Kidney (tissue), 22 donors: ENCODE measurements at places on chromosomes 5 and 9. TPM values are rescaled to one million over a fixed set of nuclear protein-coding genes. Genes with fewer than 3 reads are reported as not detected.

- no peaks in the 10 kb centered on the region for H3K36me3 ChIP-seq
- no peak overlapping the region for H3K4me3 ChIP-seq
- no peak for DNase-seq
- no peak overlapping the region for H3K27ac ChIP-seq
These were observed 57.0 kb upstream of the ACOT12 start for GRCh38 chr5:81450940-81451339.

The TEX48 gene
- total RNA-seq: not detected

DNA sequence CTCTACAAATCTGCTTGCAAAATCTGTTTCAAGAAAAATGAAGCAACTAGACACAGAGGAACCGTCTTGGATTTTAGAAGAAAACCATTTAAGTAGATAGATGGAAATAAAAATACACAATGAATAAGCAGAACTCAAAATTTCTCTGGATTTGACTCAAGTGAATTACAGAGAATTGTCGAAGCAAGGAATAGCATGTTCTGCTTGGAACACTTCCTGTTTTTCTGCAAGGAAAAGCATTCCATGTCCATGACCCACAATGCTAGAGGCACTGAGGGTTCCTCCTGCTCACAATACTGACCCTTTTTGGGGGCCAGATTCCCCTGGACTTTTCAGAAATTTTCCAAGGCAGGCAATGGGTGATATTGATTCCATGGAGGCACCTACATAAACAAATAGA lies 29.8 kb downstream of the PRUNE2 start:
- H3K27me3 ChIP-seq: no peaks in the 10 kb centered on the region
- H3K4me3 ChIP-seq: no peak overlapping the region
- no peaks in the 10 kb centered on the region for H3K4me1 ChIP-seq
- no peak for DNase-seq
- H3K27ac ChIP-seq: no peak overlapping the region
- H3K36me3 ChIP-seq: no peaks in the 10 kb centered on the region

DNA sequence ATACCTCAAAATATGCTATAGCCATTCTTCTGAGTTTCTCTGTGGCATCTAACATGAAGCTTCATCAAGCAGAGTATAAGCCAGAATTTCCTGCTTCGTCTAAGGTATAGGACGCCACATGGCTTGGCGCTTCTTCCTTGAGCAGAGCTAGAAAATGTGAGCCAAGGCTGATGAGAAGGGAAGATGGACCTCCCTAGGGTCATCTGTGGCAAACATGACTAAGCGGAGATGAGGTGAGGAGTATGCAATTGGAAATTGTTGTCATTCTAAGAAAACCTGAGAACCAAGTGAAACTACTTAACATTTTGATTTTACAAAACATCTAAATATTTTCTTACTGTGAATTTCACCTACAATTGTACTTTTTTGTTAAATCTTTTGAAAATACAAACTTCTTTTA lies 466.5 kb downstream of the PSAT1 start:
- no peak for DNase-seq

- peak; percentile 72 for DNase-seq
- peaks cover 14% of the 10 kb centered on the region for H3K27me3 ChIP-seq
- H3K4me1 ChIP-seq: peaks cover 35% of the 10 kb centered on the region
These were observed 3.9 kb downstream of the STC2 start for GRCh38 chr5:173324115-173325001.

DNA sequence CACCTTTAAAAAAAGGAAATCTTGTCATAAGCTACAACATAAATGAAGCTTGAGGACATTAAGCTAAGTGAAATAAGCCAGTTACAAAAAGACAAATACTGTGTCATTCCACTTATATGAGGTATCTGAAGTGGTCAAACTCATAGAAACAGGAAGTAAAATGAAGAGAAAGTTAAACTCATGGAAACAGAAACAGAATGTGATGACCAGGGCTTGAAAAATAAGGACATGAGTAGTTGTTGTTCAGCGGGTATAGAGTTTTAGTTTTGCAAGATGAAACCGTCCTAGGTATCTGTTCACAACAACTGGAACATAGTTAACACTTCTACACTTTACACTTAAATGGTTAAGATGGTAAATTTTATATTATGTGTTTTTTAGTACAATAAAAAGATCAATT lies 47.8 kb upstream of the SLC1A3 start:
- no peak for DNase-seq
- no peaks in the 10 kb centered on the region for H3K36me3 ChIP-seq
- no peak overlapping the region for H3K4me3 ChIP-seq
- H3K4me1 ChIP-seq: no peaks in the 10 kb centered on the region
- H3K27me3 ChIP-seq: no peaks in the 10 kb centered on the region
- no peak overlapping the region for H3K27ac ChIP-seq

- no peak overlapping the region for H3K4me3 ChIP-seq
- no peaks in the 10 kb centered on the region for H3K4me1 ChIP-seq
- peaks cover 12% of the 10 kb centered on the region for H3K36me3 ChIP-seq
- no peak for DNase-seq
- H3K27ac ChIP-seq: no peak overlapping the region
These were observed 11.2 kb downstream of the HMGCR start for GRCh38 chr5:75348241-75348640.

The TGFBI gene
- 78.5 TPM for total RNA-seq

DNA sequence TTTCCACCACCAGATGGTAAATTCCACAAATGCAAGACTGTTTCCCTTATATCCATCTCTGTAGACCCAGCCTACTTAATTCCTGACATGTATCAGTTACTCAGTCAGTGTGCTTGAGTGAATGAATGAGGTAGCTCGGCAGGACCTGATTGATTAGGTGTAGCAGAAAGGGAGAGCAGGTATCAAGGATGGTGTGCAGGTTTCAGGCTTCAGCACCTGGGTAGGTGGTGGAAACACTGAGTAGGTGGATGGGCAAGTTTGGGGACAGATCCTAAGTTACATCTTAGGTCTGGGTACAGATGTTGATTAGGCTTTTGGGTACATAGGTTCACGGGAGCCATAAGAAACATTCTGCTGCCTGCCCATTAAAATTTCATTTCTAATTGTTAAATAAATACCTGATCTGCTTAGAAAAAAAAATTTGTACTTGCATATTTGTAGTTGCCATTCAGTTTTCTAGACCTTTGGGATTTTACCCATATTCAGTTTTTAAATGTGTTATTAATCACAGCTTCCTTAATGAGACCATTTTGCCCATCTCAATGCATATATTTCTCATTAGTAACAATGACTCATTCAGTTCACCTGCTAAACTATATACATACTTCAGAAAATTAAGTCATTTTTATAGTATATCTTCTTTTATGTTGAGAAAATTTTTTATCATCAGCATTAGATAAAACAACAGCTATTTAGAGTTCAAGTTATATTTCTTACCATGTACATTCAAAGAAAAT lies 111.8 kb downstream of the INIP start:
- H3K4me3 ChIP-seq: no peak overlapping the region
- DNase-seq: no peak
- no peaks in the 10 kb centered on the region for H3K36me3 ChIP-seq
- H3K4me1 ChIP-seq: no peaks in the 10 kb centered on the region

- H3K4me1 ChIP-seq: no peaks in the 10 kb centered on the region
- no peak overlapping the region for H3K27ac ChIP-seq
- H3K36me3 ChIP-seq: no peaks in the 10 kb centered on the region
- H3K4me3 ChIP-seq: no peak overlapping the region
These were observed 318.1 kb upstream of the DAB2 start for GRCh38 chr5:39742916-39743315.

The FST gene
- 2.7 TPM for total RNA-seq

GRCh38 chr9:135848341-135849047 lies 58.9 kb downstream of the CAMSAP1 start:
- H3K4me3 ChIP-seq: no peak overlapping the region
- no peak overlapping the region for H3K27ac ChIP-seq
- no peaks in the 10 kb centered on the region for H3K4me1 ChIP-seq
- DNase-seq: no peak
- no peaks in the 10 kb centered on the region for H3K27me3 ChIP-seq
- H3K36me3 ChIP-seq: no peaks in the 10 kb centered on the region

The MLANA gene
- total RNA-seq: not detected

DNA sequence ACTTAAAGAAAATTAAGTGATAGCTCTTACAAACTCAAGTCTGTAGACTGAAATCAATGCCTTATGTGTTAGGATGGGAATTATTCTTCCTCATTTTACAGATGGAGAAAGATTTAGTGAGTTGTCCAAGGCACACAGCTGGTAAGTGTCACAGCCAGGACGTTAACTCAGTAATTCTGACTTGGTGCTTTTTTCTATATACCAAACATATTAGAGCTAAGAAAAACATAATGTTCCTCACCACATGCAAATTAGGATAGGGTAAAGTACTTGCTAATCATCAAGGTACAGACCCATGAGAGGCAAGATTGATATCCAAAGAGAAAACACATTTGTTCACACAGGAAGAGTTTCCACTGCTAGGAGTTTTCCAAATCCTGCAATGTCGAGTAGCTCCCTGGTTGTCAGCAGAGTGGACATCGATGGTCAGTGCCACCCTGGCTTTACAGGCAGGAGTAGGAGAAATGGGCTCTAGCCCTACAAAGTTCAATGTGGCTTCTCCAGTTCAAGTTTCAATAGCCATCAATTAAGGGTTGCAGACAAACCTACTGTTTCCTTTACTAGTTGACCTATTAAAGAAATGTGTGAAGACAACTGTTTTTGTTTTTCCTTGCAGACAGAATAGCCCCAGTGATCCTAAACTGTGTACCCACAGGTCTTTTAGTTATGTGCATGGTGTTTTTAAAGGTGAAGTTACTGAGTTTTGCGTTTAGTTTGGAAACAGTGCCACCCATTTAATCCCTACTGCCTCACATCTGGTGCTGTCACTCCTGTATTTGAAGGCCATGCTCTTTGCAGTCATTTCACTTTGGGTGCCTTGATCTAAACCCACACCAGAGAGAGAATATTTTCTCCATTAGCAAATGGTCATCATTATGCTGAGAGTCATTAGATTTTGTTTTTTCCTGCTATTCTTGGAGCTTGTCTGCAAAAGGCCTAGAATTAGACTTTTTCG lies 460.8 kb upstream of the SMARCA2 start:
- no peak for DNase-seq
- H3K4me1 ChIP-seq: no peaks in the 10 kb centered on the region
- H3K27ac ChIP-seq: no peak overlapping the region
- no peaks in the 10 kb centered on the region for H3K27me3 ChIP-seq

DNA sequence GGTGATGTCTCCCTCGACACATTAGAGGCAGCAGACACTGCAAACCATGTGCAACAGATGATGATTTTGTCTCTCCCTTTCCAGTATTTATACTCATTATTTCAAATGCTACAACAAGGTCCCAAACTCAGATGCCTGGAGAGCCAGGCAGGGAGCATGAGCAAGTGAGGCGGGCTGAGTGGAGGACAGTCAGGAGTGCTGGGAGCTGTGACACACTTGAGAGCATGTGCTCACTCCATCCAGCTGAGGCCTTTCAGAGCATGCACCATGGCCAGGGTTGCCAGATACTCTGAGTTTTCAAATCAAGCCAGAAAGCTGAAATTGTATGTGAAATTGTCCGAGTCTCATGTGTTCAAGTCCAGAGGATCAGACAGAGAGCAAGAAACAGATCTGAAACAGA lies 55.8 kb upstream of the SLC2A8 start:
- peaks cover 13% of the 10 kb centered on the region for H3K36me3 ChIP-seq
- no peak overlapping the region for H3K4me3 ChIP-seq

The N4BP3 gene
- total RNA-seq: 5.6 TPM

- no peak for DNase-seq
- H3K4me3 ChIP-seq: no peak overlapping the region
- no peak overlapping the region for H3K27ac ChIP-seq
- H3K27me3 ChIP-seq: no peaks in the 10 kb centered on the region
- peaks cover 5% of the 10 kb centered on the region for H3K4me1 ChIP-seq
- no peaks in the 10 kb centered on the region for H3K36me3 ChIP-seq
These were observed 95.4 kb downstream of the TLE4 start for GRCh38 chr9:79667120-79667519.

DNA sequence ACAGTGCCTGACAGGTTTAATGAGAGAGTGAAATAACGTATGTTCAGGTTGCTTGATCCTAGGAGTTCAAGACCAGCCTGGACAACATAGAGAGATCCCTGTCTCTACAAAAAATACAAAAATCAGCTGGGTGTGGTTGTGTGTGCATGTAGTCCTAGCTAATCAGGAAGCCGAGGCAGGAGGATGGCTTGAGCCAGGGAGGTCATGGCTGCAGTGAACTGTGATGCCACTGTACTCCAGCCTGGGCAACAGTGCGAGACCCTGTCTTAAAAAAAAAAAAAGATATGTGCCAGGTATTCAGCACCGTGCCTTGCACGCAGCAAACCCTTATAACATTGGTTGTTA lies 38.8 kb upstream of the SPRY4 start:
- no peaks in the 10 kb centered on the region for H3K27me3 ChIP-seq
- no peak overlapping the region for H3K4me3 ChIP-seq
- H3K36me3 ChIP-seq: no peaks in the 10 kb centered on the region
- peak overlapping the region; percentile 70 for H3K27ac ChIP-seq
- H3K4me1 ChIP-seq: no peaks in the 10 kb centered on the region

The PCDHA1 gene
- 0.13 TPM for total RNA-seq

- no peaks in the 10 kb centered on the region for H3K27me3 ChIP-seq
- no peak overlapping the region for H3K4me3 ChIP-seq
These were observed 173.3 kb upstream of the GAS1 start for GRCh38 chr9:87120610-87121009.

DNA sequence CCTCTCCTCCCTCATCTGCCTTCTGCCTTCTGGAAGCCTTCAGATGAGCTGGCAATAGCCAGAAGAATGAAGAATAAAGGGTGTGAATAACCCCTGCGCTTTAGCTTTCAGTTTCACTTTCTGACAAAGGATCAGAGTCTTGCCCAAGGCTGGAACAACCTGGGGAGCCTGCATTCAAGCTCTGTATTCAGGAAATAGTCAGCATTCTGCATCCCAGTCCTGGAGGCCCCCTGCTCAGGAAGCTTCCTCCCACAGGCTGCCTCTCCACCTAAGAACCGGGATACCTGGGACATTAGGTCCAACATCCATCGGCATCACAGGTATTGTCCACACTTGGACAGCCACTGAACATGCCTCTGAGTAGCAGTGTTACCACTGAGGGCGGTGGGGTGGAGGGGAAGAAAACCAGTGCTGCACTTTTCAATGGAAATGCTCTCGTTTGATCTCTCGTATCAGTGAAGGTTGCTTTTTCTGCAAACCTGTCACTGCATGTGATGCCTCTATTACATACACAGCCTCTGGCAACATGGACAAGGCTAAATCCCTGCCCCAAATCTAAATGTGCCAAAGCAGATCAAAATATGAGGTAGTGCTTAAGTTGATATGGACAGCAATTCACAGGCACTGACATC lies 39.8 kb upstream of the ACO1 start:
- no peak overlapping the region for H3K27ac ChIP-seq
- no peak for DNase-seq
- no peaks in the 10 kb centered on the region for H3K4me1 ChIP-seq
- no peaks in the 10 kb centered on the region for H3K36me3 ChIP-seq
- H3K4me3 ChIP-seq: no peak overlapping the region
- no peaks in the 10 kb centered on the region for H3K27me3 ChIP-seq

DNA sequence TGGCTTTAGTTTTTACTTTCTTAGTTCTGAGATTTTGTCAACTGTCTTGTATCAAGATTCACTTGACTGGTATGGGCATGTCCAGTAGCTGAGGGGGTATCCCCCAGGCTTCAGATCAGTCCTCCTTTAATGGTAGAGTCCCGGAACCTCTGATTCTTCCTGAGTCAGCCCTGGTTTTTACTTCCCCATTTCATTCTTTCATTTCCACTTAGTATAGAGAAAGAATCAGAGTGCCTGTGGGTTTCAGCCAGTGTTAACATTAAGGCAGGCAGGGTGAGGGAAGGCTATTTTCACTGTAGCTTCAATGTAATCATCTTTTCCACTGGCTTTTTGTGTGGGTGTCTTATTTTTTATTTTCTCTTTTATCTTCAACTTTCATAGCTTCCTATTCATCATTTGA lies 8.3 kb upstream of the COMMD10 start:
- no peaks in the 10 kb centered on the region for H3K36me3 ChIP-seq
- no peaks in the 10 kb centered on the region for H3K27me3 ChIP-seq
- H3K4me1 ChIP-seq: no peaks in the 10 kb centered on the region
- no peak for DNase-seq
- H3K27ac ChIP-seq: no peak overlapping the region

The NEUROG1 gene
- not detected for total RNA-seq
